C1 segment of cervical spinal cord (tissue), 14 donors: ENCODE measurements at places on chromosomes 12 and 14.
A peak's percentile ranks its signal among the peaks of the same experiment; 100 is the strongest.

GRCh38 chr12:98422359-98422758 lies 93.0 kb upstream of the TMPO start:
- no peak for DNase-seq

- DNase-seq, result peak; percentile 17
These were observed 20.9 kb upstream of the ANO2 start for GRCh38 chr12:5965950-5966383.

- no peak for DNase-seq
These were observed 196.7 kb downstream of the ZFP36L1 start for GRCh38 chr14:68596211-68596610.

DNA sequence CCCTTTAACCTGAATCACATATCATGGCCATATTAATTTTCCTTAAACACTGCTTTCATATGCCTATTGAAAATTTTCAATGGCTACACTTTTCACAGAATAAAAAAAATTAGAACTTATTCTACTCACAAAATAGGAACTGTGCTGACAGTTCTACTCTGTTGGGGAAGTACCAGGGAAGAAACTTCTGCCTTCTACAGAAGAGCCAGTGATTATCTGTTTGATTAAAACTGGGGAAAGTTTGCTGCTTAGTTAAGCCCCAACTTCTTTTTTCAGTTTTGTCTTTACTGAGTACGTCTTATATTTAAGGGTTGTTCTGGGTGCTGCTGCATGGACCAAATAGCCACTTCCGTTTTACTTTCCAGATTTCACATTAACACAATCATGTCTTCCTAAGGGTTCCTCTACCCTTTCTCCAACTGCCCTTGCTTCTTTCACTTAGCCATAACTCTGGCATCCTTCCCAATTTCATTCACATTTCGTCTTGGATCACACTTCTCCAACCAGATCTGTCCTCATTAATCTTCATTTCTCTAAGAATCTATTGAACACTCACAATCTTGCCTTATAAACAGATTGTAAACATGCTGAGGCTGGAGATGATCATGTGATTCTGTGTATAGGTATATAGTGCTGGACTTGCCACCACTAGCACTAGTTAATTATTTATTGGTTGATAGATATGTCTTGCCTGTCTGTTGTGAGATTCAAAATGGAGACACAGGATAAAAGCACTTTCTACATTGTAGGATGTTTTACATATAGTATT lies 1.9 kb upstream of the SEL1L start:
- DNase-seq, result no peak

- no peak for DNase-seq
These were observed 39.4 kb upstream of the PPP2R5C start for GRCh38 chr14:101721951-101722661.

DNA sequence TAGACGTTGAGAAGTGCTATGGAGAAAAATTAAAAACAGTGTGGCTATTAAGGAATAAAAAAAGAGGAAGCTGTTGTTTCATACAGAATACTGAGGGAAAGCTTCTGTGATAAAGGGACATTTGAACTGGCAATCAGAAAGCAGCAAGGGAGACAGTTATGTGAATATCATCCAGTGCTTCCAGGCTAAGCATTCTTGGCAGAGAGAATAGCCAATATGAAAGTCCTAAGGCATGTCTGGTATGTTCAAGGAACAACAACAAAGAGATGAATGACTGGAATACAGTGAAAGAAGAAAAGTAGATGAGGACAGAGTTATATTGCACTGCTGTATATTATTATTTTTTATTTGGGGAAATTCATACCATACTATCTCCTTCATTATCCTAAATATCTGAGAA lies 23.9 kb downstream of the SCAF11 start:
- DNase-seq, result no peak

GRCh38 chr12:69987579-69988091 lies 162.6 kb downstream of the MYRFL start:
- DNase-seq, result no peak

GRCh38 chr12:42912367-42912766 lies 322.8 kb upstream of the PRICKLE1 start:
- no peak for DNase-seq

DNA sequence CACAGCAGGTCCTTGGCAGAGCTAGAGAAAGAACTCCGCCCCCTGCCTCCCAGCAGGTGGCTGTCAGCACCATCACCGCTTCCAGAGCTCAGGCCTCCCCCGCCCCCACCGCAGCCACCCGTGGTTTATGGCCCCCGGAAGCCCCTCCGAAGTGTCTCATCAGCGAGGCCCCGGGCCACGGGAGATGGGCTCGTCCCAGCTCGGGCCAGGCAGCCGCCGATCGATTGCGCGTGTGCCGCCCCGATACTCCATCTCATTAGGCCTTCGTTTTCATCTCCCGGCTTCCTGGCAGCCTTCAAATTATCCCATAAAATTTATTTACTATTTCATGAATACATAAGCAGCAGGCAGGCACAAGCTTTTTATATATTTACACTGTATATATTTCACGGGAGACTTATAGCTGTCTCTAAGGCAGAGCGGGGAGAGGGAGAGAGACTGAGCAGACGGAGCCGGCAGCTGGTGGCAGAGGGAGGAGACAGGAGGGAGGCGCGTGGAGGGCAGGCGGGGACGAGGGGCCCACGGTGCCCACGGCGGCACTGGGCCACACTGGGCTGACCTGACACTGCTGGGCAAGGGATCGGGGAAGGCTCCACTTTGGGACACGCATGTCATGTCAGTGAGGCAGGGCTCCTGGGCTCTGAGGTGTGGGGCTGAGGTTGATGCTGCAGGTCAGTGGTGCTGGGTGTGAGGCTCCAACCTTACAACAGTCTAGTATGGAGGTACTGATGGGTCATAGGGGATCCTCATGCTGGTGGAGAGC lies 241.2 kb downstream of the RBM19 start:
- DNase-seq, result no peak

GRCh38 chr12:318759-319515 lies 56.3 kb upstream of the SLC6A13 start:
- no peak for DNase-seq

- no peak for DNase-seq
These were observed 34.4 kb downstream of the PPTC7 start for GRCh38 chr12:110548678-110549077.

GRCh38 chr14:92670160-92670559 lies 78.3 kb downstream of the LGMN start:
- DNase-seq, result no peak

- DNase-seq, result no peak
These were observed 2.6 kb downstream of the MYF6 start for GRCh38 chr12:80709811-80710726.

DNA sequence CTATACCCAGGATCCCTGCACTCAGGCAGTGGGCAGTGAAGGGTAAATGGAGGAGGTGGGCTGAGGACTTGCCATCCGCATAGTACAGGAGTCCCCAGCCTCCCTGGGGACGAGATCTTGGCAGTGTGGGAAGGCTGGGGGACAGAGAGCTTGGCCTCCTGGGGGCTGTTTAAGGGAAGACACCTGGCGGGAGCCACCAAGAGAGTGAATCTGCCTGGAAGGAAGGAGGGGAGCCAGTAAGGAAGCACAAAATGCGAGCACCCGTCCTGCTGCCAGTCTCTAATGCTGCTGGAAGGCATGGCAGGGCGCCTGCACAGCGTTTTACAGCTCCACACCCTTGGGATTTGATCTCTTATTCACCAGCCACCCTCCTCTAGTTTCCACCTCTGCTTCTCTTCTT lies 7.4 kb upstream of the KRT2 start:
- DNase-seq, result no peak

DNA sequence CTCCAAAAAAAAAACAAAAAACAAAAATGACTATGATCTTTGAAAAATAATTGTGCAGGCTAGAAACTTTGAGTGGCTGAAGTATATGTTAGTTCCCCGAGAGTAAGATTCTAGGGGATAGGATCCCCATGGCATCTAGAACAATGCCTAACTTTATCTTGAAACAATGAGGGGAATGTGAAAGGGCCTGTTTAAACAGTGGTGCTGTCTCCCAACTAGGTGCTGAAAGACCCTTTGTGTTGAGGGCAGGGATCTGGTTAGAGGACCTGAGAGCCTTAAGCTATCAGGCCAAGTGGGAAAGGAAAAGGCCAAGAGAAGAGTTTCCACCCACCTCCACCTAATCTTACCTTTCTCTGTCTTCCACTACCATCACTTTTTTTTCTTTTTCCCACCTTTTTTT lies 6.8 kb upstream of the YLPM1 start:
- no peak for DNase-seq

DNA sequence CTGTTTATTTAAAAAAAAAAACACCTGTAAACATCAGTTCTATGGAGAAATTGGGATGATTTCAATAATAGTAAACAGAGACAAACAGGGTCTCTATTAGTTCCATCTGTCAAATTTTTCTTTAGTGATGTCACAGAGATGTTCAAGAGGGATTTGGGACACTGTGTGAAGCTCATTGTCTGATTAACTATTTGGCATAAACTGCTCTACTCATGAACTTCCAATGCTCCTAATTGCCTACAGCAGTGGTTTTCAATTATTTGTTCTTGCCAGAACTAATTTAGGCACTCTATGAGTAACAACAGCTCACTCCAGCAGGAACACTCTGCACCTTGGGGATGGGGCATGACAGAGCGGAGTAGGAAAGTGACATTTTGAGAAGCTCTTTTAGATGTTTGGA lies 250.1 kb upstream of the PRKD1 start:
- no peak for DNase-seq

- DNase-seq, result no peak
These were observed 75.4 kb upstream of the PWP1 start for GRCh38 chr12:107610021-107610859.

DNA sequence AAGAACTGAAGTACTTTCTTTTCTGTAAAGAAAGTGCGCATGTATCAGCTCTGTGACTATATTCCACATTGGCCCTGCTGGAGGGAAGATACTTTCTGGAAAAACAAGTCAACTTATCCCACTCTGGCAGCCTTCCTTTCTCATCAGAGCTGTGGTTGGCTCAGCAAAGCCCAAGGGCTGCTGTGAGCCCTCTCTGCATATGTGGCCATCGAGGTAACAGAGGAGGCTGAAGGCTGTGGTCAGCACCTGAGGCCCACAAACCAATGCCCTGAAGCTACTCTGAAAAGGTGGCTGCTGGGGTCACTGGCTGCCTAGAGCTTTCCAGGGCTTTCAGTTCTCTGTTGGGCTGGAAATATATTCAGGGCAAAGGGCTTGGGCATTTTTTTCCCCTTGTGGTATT lies 70.8 kb upstream of the IGF1 start:
- no peak for DNase-seq

GRCh38 chr12:129127771-129128170 lies 274.5 kb downstream of the GLT1D1 start:
- DNase-seq, result no peak

DNA sequence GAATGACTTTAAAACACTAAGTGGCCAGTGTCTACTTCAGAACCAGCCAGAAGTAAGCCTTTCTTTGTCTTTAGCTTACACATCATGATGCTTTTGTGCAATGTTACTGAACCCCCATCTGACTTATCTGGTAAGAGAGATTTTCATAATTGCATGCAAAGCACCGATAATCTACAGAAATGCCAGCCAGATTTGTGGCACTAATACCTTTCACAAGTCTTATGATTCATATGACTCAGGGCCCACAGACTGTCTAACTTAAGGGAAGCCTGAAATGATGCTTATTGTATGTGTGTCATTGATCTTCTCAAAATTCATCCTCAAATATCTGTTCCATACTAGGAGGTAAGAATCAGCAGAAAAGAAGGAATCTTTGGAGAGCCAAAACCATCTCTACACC lies 18.0 kb downstream of the IGF1 start:
- DNase-seq, result no peak

GRCh38 chr14:102026934-102027333 lies 59.9 kb downstream of the HSP90AA1 start:
- DNase-seq, result no peak

GRCh38 chr14:105588236-105588860 lies 62.0 kb downstream of the TMEM121 start:
- DNase-seq, result no peak

DNA sequence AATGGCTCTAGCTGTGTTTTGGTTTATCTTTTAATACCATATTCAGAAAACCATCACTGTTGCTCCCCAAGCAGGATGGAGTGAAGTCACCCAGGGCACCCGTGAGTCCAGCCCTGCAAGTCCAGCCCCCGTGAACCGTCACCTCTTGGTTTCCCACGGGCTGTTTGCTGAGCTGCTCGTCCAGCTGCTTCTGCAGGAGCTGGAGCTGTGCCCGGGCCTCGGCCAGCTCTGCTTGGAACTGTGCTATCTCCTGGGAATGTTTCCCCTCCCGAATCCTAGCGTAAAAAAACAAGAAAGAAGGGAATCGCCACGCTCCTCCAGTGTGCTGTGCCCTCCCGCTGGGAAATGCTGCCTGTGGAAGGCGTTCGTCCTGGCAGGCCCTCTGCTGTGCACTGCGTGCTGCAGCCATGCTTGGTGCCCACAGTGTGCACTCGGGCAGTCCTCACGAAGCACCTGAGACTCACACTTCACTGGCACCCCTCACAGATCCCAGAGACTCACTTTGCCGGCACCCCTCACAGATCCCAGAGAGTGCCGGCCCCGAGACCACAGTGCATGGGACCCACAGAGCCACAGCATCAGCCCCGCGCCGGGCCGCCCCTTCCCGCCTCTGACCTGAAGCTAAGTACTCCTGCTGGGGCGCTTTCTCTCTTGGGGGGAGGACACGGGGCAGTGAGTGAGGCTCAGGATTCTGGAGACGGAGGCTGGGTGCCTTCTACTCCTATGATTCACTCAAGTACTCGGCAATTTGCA lies 15.4 kb upstream of the ANKLE2 start:
- DNase-seq, result peak; percentile 32

GRCh38 chr14:34604995-34605394 lies 25.0 kb downstream of the SNX6 start:
- DNase-seq, result no peak

GRCh38 chr12:31622038-31622437 lies 31.1 kb upstream of the DENND5B start:
- no peak for DNase-seq

- no peak for DNase-seq
These were observed 159.6 kb downstream of the PLCZ1 start for GRCh38 chr12:18578191-18578590.

DNA sequence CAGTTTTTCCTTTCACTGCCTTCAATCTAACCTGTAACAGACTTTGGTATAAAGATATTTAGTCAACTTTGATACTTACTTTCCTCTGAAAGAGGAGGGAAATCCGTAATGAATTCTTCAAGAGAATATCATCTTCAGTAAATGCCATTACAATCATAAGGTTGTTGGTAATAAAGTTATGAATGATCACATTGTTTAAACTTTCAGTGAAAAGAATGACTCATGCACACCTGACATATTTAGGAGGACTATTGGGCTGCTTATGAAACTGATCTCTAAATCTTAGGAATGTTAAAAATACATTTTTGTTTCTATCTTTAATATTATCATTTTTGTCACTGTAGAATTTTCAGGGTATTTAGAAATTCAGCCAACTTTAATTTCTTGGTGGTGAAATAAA lies 474.7 kb downstream of the SLC16A7 start:
- no peak for DNase-seq

GRCh38 chr12:57839996-57840395 lies 6.5 kb downstream of the CTDSP2 start:
- no peak for DNase-seq

DNA sequence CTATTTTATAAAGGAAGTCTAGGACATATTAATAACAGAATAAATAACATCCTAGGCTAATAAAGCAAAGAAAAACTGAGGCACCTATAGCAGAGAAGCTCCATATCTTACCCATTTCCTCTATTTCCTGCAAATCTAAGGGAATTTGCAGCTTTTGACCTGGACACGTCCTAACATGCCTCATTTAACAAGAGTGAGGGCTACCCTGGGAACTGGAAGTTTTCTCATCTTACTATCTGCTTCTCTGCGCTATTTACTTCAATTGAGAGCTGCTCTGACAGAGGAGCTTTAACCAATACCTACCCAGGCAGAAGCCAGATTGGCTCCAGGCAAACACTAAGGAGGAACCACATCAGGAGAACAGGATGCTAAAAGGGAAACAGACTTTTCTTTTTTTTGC lies 5.7 kb downstream of the YBX3 start:
- no peak for DNase-seq
